Suprapubic skin (tissue), 4 donors: ENCODE measurements at places on chromosomes 4 and X.
A peak's percentile ranks its signal among the peaks of the same experiment; 100 is the strongest.

GRCh38 chr4:13261486-13262257 lies 222.5 kb downstream of the RAB28 start:
- H3K36me3 ChIP-seq: no peaks in the 10 kb centered on the region
- no peaks in the 10 kb centered on the region for H3K27me3 ChIP-seq
- H3K4me1 ChIP-seq: no peaks in the 10 kb centered on the region

DNA sequence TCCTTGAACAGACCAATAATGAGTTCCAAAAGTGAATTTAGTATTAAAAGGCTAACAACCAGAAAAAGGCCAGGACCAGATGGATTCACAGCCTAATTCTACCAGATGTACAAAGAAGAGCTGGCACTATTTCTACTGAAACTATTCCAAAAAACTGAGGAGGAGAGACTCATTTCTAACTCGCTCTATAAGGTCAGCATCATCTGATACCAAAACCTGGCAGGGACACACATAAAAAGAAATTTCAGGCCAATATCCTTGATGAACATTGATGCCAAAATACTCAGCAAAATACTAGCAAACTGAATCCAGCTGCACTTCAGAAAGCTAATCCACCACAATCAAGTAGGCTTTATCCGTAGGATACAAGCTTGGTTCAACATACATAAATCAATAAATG lies 35.8 kb upstream of the USP46 start:
- no peak overlapping the region for H3K27ac ChIP-seq
- DNase-seq: no peak
- no peaks in the 10 kb centered on the region for H3K27me3 ChIP-seq
- H3K4me1 ChIP-seq: no peaks in the 10 kb centered on the region
- no peak overlapping the region for H3K4me3 ChIP-seq

DNA sequence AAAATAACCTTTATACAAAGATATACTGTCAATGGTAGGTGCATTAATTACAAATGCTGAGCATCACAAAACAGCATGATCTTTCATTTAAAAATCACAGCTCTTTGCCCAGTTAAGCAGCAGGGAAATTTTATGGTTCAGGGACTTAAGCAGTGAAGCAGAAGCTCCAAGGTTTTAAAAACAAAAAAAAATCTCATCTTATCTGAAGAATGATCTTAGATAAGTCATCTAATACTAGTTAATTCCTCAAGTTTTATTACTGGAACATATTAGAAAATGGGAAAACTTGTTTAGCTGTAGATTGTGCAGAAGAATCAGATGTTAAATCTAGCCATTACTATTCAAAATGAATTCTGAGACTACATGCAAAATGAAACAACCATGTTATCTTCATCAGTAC lies 289.9 kb downstream of the GASK1B start:
- no peak overlapping the region for H3K27ac ChIP-seq
- H3K4me1 ChIP-seq: no peaks in the 10 kb centered on the region
- no peak overlapping the region for H3K4me3 ChIP-seq

DNA sequence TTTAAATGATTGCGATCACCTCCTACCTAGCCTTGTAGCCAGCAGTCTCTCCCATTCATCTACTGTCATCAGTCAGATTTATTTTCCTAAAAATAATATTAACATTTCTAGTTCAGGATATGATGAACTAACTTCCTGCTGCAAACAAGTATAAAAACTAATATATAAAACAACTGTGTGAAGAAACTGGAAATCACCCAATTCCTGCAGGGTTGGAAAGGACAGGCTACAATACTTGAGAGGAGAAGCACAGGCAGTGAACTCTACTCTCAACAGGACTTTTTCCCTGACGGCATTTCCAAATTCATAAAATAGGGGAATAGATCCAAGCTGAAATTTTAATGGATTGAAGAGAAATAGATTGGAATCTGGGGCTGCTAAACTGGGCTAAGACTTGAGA lies 14.2 kb upstream of the BBS12 start:
- no peak overlapping the region for H3K4me3 ChIP-seq
- no peaks in the 10 kb centered on the region for H3K36me3 ChIP-seq
- no peak for DNase-seq
- H3K4me1 ChIP-seq: no peaks in the 10 kb centered on the region

GRCh38 chr4:165726831-165727230 lies 146.2 kb upstream of the TLL1 start:
- H3K36me3 ChIP-seq: no peaks in the 10 kb centered on the region
- H3K27me3 ChIP-seq: no peaks in the 10 kb centered on the region
- H3K27ac ChIP-seq: no peak overlapping the region
- H3K4me3 ChIP-seq: no peak overlapping the region
- no peak for DNase-seq

DNA sequence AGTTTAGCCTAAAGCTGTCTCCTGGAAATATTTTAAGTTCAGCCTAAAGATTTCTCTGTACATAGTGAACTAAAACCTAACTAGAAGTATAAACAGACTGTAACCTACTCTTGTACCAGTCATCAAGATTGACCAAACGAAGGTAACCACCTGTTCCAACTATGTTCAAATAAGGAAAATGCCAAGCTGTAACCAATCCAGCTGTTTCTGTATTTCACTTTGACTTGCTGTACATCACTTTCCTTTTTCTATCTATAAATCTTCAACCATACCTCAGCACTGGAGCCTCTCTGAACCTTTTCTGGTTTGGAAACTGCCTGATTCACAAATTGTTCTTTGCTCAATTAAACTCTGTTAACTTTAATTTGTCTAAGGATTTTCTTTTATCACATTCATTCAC lies 3.1 kb upstream of the CYSLTR1 start:
- peaks cover 4% of the 10 kb centered on the region for H3K4me1 ChIP-seq
- no peak overlapping the region for H3K4me3 ChIP-seq
- H3K27ac ChIP-seq: no peak overlapping the region

- H3K4me1 ChIP-seq: no peaks in the 10 kb centered on the region
- H3K27me3 ChIP-seq: no peaks in the 10 kb centered on the region
- no peak for DNase-seq
- H3K36me3 ChIP-seq: no peaks in the 10 kb centered on the region
These were observed at the start of gene APELA for GRCh38 chr4:164876700-164877324. Gene APELA, plus strand, starts transcription at chr4:164877178. Its CDS starts 154 bp downstream, at chr4:164877332.

GRCh38 chrX:119391279-119391678 lies 7.9 kb upstream of the SLC25A43 start:
- DNase-seq: no peak
- no peak overlapping the region for H3K27ac ChIP-seq
- H3K36me3 ChIP-seq: no peaks in the 10 kb centered on the region

DNA sequence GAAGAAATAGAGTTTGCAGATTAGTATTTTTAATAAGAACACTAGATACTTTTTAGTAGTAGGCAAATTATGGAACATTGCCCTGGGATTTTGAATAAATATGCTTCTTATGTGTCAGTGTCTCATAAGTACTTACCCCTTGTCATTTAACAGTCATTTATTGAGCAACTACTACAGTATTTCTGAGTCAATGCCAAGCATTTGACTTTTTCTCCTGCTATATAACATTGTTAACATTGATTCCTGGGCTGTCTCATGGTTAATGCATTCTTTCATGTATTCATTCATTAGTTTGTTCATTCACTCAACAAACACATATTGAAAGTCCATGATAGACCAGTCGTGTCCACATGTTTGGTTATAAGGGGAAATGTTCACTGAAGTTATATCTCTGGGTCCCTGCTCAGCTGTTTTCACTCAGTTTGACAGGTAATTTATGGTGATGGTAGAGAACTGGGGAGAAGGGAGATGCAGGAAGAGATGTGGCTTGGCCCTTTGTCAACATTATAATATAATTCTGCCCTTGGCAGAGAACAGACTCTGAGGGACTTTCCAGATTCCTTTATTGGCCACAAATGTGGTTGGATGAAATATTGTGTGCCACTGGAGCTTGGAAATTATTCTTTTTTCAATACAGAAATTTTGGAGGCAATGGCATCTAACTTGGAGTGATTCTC lies 49.8 kb downstream of the OSTC start:
- DNase-seq: no peak
- H3K4me3 ChIP-seq: no peak overlapping the region
- H3K27ac ChIP-seq: no peak overlapping the region
- peaks cover 4% of the 10 kb centered on the region for H3K4me1 ChIP-seq

DNA sequence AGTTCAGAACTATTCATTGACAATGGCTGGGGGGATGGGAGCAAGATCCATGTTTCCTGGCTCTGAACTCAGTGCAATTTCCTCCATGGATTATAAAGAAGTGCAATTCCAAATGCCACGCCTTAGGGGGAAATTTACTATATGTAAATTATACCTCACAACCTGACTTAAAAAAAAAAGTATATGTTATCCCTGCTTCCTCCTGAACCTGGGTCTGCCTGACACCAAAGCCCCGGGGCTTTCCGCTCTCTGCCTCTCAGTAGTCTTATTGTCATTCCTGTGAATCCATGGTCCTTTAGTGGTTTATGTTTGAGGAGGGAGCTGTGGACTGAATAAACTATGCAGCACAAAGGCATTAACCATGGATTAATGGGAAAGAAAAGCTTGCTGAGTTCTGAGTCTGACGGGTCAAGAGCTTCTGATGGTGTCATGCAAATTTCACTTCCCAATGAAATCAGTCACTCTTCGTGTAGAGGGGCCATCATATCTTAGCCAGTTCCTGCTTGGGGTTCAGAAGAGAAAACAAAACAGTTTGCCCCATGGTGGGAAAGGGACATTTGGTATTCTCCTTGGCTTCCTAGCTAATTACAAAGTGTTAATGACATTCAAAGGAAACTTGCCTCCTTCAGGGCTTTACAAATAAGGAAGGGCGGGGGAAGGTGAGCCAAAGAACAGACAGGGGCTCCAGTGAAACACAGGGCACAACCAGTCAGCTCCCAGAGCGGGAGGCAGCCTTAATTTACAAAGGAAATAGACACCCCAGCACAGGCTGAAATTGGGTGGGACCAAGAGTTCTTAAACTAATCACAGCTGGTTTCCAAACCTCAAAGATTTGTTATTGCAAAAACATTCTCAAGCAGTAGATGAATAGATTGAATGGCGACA lies 14.3 kb downstream of the FAM9C start:
- H3K4me3 ChIP-seq: no peak overlapping the region
- H3K4me1 ChIP-seq: peaks cover 20% of the 10 kb centered on the region
- no peaks in the 10 kb centered on the region for H3K27me3 ChIP-seq
- peak overlapping the region; percentile 29 for H3K27ac ChIP-seq

- DNase-seq: no peak
- H3K27ac ChIP-seq: no peak overlapping the region
- no peak overlapping the region for H3K4me3 ChIP-seq
- H3K4me1 ChIP-seq: peaks cover 7% of the 10 kb centered on the region
- H3K36me3 ChIP-seq: peaks cover 5% of the 10 kb centered on the region
- H3K27me3 ChIP-seq: no peaks in the 10 kb centered on the region
These were observed 102.3 kb upstream of the NAP1L5 start for GRCh38 chr4:88799900-88800299.

- no peaks in the 10 kb centered on the region for H3K27me3 ChIP-seq
- H3K27ac ChIP-seq: no peak overlapping the region
- DNase-seq: no peak
- H3K4me1 ChIP-seq: no peaks in the 10 kb centered on the region
- no peaks in the 10 kb centered on the region for H3K36me3 ChIP-seq
- H3K4me3 ChIP-seq: no peak overlapping the region
These were observed 58.3 kb downstream of the PDHA2 start for GRCh38 chr4:95898226-95898625.

DNA sequence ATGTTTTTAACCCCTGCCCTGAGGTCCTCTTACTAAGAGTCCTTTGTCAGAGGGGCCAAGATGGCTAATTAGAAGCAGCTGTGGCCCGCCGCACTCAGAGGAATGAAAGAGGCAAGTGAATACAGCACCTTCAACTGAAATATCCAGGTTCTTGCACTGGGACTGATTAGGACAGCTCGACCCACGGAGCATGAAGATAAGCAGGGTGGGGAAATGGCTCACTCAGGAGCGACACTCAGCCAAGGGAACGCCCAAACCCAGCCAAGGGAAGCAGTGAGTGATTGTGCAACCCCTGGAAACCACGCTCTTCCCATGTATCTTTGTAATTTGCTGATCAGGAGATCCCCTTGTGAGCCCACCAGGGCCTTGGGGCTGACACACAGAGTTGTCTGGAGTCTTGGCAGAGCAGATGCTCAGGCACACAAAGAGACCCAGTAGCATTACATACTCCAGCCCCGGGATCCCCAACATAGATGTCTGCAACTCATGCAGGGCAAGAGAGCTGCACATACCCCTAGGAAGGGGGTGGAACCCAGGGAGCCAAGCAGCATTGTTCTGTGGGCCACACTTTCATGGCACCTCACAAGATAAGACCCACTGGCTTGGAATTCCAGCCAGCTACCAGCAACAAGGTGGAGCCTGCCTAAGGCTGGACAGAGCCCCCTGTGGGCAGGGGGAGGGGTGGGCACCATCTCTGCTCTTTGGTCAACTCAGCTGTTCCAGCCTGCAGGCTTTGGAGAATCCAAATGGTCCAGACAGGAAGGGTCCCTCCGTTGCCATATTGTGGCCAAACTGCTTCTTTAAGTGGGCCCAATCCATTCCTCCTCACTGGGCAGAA lies 23.3 kb downstream of the F8A3 start:
- no peaks in the 10 kb centered on the region for H3K36me3 ChIP-seq
- no peaks in the 10 kb centered on the region for H3K27me3 ChIP-seq
- H3K27ac ChIP-seq: no peak overlapping the region
- DNase-seq: no peak
- H3K4me1 ChIP-seq: no peaks in the 10 kb centered on the region
- no peak overlapping the region for H3K4me3 ChIP-seq

GRCh38 chr4:94536649-94537469 lies 85.1 kb downstream of the PDLIM5 start:
- H3K4me1 ChIP-seq: peaks cover 77% of the 10 kb centered on the region
- no peak overlapping the region for H3K27ac ChIP-seq
- H3K36me3 ChIP-seq: no peaks in the 10 kb centered on the region
- H3K27me3 ChIP-seq: no peaks in the 10 kb centered on the region
- DNase-seq: no peak

- peaks cover 3% of the 10 kb centered on the region for H3K4me1 ChIP-seq
- no peak for DNase-seq
These were observed 53.5 kb downstream of the PTTG2 start for GRCh38 chr4:38013461-38014366.

- H3K27me3 ChIP-seq: no peaks in the 10 kb centered on the region
- H3K36me3 ChIP-seq: no peaks in the 10 kb centered on the region
- no peak overlapping the region for H3K4me3 ChIP-seq
These were observed 24.0 kb upstream of the TMEM255A start for GRCh38 chrX:120335289-120335688.

GRCh38 chr4:109703664-109704361 lies 568 bp upstream of the CASP6 start:
- no peak for DNase-seq
- H3K4me3 ChIP-seq: peak overlapping the region; percentile 77

- H3K4me1 ChIP-seq: no peaks in the 10 kb centered on the region
- H3K36me3 ChIP-seq: no peaks in the 10 kb centered on the region
- H3K4me3 ChIP-seq: no peak overlapping the region
- no peak for DNase-seq
These were observed 337.1 kb upstream of the PUDP start for GRCh38 chrX:7485061-7485460.
